ENCODE measurements at places on chromosomes 7 and 10.

DNA sequence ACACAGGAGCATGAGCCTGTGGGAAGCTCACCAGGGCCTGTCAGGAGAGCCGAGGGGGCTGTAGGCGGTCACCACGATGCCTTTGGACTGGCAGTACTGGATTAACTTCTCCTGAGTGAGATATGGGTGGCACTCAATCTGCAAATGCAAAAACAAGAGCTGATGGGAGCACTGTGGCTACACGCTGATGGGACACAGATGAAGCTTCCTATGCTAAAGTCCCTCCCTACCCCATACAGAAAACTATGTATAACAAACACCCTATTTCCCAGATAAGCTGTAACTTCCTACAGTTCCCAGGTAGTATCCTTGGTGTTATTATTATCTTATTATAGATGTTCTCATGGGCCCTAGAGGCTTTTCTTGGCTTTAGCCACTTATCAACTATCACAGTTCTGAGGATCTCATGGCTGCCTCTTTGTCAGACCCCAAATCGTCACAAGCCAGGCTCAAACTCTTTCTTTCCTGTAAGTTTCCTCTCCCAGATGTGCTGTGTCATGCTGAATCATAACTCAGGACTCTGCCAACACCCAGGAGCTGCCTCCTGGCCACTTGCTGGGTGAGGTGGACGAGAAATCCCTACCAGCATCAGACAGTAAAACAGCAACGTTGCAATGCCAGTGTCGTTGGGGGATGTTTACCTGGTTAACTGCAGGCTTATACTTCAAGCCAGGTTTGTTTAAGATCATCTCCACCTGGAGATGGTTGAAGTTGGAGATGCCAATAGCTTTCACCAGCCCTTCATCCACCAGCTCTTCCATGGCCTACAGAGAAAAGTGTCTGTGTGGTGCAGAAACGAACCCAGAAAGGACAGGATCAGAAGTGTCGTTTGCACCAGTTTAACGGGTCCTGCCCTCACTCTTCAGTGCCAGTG lies 10.3 kb downstream of the AKR1B1 start:
- no peak for DNase-seq
- H3K27me3 ChIP-seq = no peaks in the 10 kb centered on the region
- no peaks in the 10 kb centered on the region for H3K4me1 ChIP-seq
- H3K4me3 ChIP-seq = no peak overlapping the region

DNA sequence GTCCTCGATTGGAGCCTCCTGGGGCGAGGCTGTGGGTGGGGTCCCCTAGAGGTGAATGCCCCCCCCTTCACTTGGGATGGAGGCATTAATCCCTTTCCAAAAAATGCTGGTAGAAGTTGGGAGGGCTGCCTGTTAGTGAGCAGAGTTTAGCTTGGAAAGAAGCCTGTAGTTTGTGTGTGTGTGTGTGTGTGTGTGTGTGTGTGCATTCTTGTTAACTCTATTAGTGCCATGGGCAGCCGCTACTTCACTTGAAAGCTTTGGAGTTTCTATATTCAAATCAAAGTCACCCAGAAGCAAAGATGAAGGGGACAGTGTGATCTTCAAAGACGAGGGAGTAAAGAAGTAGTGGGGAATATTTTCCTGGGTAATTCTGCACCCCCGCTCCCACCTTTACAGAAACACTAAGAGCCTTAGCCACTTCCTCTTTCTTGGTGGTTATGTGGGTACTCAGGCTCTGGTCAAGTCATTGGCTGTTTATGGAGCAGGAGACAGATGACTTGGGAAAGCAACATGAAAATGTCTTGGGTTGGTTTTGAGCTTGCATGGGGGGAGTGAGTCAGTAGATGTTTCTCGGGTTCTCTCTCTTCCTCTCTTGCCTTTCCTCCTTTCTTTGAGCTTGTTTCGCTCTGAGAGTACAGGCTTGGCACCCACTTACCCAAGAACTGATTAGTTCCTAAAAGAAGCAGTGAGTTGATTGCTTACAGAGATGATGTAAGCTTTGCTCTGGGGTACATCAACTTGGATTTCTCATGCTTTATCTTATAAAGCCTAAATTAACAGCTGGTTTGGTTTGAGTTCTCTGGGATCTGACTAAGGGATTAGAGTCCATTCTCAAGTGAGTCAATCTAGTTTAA lies 35.9 kb downstream of the TCF7L2 start:
- H3K4me3 ChIP-seq = no peak overlapping the region
- peak overlapping the region; percentile 48 for H3K27ac ChIP-seq
- no peaks in the 10 kb centered on the region for H3K36me3 ChIP-seq
- no peaks in the 10 kb centered on the region for H3K27me3 ChIP-seq
- DNase-seq = no peak

DNA sequence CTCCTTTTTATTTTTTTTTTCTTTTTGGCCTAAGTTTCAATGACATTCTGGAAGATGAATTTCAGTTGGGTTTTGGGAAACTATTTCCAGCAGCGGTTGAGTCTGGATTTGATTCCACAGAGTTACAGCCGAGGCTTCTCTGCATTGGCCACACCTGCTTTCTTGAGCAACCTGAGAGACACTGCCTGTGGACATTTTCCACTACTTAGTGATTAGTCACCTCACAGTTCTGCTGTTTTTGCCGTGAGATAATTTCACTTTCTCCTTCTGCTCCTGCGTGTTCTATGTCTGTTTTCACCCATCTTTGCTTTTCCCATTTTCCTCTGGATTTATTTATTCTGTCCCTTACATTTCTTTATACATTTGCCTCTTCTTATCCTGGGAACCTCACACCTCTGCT lies 243.0 kb downstream of the BICC1 start:
- no peak for DNase-seq
- H3K27me3 ChIP-seq = no peaks in the 10 kb centered on the region
- H3K4me3 ChIP-seq = peak overlapping the region; percentile 8

- no peaks in the 10 kb centered on the region for H3K36me3 ChIP-seq
- no peaks in the 10 kb centered on the region for H3K27me3 ChIP-seq
- H3K4me1 ChIP-seq = no peaks in the 10 kb centered on the region
- no peak overlapping the region for H3K4me3 ChIP-seq
- H3K27ac ChIP-seq = no peak overlapping the region
Measured at GRCh38 chr7:70870349-70870748, 261.6 kb upstream of the GALNT17 start.

GRCh38 chr10:67539312-67539711 lies 156.7 kb downstream of the CTNNA3 start:
- H3K4me1 ChIP-seq = no peaks in the 10 kb centered on the region
- H3K27ac ChIP-seq = no peak overlapping the region
- H3K36me3 ChIP-seq = no peaks in the 10 kb centered on the region

DNA sequence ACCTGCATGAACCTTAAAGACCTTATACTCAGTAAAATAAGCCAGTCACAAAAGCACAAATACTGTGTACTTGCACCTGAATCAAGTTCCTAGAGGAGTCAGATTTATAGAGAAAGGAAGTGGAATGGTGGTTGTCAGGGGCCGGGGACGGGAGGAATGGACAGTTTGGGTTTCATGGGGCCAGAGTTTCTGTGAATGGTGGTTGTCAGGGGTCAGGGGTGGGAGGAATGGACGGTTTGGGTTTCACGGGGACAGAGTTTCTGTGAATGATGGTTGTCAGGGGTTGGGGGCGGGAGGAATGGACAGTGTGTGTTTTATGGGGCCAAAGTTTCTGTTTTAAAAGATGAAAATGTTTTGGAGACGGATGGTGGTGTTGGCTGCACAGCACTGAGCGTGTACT lies 260.0 kb upstream of the MKI67 start:
- no peaks in the 10 kb centered on the region for H3K36me3 ChIP-seq
- H3K27me3 ChIP-seq = peaks cover 17% of the 10 kb centered on the region

All from breast epithelium (tissue), 4 donors.